GM12891 (cell line): ENCODE measurements at places on chromosomes 2 and 18.

DNA sequence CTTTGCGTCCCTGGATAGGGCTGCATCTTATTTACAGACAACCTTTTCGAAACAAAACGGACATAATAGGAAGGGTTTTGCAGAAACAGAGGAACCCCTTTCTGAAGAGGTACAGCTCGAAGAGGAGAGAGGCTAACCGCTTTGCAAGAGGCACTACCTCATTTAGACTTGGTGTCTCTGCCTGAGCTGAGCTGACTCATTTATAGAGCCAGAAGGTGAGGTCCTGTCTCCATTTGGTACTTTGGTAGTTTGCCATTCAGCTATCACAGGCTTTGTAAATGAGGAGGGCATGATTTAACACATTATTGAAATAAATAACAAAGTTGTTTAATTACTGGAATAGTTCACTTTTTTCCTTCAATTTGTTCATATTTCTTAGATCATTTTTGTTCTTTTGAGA, 2.2 kb upstream of the NXPH2 start:
- DNase-seq = no peak

DNA sequence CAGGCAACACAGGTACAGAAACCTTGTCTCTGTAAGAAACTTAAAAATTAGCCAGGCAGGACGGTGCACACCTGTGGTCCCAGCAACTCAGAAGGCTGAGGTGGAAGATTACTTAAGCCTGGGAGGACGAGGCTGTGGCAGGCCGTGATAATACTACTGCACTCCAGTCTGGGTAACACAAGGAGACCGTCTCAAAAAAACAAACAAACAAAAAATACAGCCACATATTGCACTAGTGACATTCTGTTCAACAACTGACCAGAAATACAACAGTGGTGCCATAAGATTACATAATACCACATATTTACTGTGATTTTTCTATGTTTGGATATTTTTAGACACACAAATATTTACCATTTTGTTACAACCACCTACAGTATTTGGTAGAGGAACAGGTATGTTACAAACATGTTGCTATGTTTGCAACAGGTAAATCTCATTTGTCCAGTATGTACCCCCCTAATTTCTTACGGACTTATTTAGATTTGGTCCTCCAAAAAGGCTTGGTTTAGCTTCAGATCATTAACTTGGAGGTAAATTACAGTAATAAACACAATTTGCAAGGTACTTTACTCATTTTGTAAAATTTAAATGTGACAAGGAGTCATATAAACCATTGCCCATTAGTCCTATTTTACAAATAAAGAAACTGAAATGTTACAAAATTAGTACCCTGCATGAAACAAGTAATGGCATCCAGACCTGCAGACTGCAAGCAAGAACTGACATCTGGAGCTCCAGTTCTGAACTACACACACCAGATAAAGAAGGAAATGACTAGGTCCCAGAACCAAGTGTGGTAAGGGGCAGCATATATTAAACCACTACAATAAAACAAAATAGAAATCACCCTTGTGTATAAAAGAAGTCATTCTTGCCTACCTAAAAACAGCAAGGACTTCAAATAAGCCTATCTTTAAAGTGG, 36.8 kb downstream of the TRIP12 start:
- DNase-seq = no peak

DNA sequence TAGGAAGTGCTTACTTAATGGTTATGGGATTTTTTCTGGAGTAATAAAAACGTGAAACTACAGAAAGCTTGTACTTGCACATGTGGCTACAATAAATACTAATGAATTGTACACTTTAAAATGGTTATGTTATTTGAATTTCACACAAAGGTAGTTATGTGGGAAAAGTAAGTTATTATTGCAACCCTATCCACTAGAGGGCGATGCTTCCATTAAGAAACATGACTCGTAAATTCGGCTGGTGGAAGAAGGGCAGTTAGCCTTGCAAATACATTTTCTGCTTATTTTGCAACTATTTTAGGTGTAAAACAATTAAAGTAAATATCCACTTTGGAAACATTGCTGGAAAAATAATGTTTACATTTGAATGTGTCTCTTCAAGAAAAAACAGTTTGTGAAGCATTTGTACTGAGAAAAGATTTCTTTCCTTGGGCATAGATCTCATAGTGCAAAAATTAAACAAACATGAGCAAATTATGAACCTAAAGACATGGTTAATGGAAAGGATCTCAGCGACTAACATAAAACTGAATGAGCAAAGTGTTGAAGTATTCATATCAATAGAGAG, 68.1 kb upstream of the CSRNP3 start:
- no peak for DNase-seq

DNA sequence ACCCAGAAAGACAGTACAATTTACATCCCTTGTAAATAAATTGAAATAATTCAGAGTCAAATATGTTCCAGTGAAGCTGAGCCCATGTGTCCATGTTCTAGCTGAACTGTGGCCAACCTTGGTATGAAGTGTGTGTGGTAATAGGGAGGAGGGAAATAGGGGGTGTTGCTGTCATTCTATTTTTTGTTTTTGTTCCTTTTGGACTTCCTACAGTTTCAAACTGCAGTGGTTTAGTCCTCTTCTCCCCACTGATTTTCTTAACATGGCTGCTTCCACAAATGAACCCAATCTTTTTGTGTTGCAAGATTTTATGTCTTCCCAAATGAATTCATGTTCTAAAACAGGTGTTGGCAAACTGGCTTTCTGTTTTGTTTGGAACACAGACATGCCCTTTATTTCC, 156.9 kb downstream of the CCBE1 start:
- no peak for DNase-seq

GRCh38 chr2:112339986-112340385, 64.6 kb downstream of the ZC3H6 start:
- no peak for DNase-seq

DNA sequence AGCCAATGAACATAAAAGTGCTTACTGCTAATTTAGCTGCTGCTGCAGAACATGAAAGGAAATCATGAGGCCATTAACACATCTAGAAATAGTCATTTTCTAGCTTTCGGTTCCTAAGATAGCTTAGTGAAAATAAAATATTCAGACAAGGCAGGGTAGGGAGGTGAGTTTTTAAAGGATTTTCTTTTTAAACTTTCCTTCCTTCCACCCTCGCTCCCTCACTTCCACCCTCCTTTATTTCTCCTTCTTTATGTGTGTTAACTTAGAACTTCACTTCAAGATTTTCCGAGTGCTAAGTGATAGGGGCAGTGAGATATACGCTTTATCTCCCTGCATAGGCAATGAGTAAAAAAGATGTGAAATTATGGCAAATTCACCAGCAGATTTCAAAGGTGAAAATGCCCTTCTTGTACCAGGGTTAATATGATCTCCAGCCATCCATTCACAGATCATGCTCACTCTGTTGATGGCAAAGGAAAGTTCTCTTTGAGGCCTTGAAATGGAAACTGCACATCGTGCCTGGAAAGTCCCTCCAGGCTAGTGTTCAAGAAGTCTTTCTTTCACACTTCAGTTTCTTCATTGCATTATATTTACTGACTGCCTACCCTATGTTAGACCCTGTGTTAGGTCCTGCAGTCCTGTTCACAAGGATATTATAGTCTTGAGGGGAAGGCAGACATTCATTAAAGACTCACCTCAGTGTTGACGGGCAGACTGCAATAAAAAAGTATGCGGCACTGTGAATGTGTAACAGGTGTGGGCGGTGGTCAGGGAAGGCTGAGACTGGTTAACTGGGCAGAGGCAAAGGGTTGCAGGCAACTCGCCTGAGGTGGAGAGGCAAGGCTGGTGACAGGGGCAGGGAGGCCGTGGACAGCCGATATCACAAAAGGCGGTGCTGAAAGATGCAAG, 200.8 kb downstream of the PLCL1 start:
- no peak for DNase-seq

DNA sequence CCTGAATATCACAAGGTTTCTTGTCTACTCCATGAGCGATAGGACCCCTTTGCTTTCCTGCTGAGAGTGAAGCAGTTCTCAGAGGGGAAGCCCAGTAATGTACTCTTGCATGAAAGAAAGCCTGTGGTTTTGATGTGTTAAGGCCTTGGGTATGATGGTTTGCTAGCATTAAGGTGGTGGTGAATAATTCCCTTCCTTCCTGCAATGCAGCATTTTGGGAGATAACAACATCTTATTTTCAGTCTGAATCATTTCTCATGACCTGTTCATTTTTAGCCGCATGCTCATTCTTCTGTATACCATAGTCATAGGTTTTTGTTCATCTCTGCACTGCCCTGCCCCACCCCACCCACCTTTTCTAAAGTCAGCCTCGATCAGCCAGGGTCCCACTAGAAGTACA, 66.2 kb downstream of the HNMT start:
- no peak for DNase-seq

DNA sequence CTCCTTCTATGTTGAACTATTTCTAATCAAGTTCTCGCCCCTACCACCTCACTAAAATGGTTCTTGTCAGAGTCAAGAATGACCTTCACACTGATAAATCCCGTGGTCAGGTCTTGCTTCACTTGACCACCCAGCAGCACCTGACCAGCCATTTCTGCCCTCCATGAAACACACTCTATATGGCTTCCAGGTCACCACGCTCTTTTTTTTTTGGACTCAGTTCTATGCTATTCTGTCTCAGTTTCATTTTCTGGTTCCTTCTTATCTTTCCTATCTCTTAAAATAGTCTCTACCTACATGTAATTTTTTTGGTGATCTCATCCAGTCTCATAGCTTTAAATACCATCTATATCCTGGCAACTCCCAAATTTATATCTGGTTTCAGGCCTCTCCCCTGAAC, 11.4 kb downstream of the EIF2AK3 start:
- DNase-seq = no peak

DNA sequence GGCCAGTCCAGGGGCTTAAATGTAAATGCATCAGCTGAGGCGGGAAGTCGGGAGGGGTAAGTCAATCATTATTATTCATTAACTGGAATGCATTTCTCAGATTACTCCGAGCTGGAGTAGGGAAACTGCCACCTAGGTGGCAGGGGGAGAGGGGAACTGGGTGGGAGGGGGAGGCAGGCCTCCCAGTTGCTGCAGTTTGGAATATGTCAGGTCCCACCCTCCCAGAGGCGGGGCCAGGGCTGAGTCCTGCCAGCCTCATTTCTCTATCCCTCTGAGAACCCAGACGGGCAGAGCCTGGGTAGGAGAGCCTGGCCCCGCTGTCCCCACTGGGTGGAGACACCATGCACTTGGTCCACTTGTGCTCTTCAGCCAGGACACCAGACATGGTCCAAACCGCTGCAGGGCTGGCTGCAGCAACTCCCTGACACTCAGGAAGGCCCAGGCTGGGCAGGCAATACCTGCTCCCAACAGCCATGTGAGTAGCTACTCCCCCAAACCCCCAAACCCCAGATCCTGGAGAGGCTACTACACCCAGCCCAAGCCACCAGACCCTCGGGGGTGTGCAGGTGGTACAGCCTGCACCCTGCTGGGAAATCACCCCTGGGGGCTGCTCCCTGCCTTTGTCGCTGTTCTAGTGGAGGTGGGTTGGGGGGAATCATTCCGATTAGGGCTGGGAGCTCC, at the start of gene GPBAR1:
GPBAR1 (plus strand) TSS at position 274 of the 681 bp plus-strand sequence. CDS start 1,710 bp downstream, outside the sequence.
- DNase-seq = no peak
